ENCODE measurements at places on chromosomes 7 and 10.

GRCh38 chr10:62183857-62184795, 84.5 kb downstream of the RTKN2 start:
- no peak for DNase-seq

DNA sequence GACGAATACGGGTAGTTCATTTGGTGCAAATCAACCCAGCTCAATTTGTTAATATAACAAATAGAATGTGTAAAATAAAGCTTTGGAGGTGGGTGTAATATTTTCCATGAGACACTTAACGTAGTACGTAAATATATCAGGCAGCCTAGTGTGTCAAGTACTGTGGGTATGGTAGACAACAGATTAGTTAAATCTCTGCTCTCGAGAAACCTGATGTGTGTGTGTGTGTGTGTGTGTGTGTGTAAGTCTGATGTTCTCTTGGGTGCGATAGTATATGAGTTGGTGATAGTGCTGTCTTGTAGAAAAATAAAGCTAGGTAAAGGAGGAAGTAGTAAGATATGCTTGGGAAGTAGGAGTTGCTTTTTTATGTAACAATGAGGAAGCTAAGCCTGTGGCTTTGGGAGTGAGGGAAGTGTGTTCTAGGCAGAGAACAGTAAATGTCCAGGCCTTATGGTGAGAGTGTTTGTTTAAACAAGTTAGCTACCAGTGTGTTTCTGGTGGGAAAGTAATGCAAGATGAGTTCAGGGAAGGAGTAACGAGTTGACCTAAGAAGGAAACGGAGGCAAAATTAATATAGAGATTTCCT, 26.1 kb downstream of the WAC start:
- no peak for DNase-seq

- no peak for DNase-seq
These were observed 1.4 kb downstream of the ZMIZ1 start for GRCh38 chr10:79070081-79070605.

GRCh38 chr10:125033146-125033924, 91.4 kb downstream of the ZRANB1 start:
- DNase-seq, result no peak

GRCh38 chr7:29989257-29989995, at the start of gene SCRN1:
Gene SCRN1 (minus strand): TSS chr7:29989801. CDS start chr7:29969067, 20,734 bp downstream.
- DNase-seq, result peak; percentile 48

DNA sequence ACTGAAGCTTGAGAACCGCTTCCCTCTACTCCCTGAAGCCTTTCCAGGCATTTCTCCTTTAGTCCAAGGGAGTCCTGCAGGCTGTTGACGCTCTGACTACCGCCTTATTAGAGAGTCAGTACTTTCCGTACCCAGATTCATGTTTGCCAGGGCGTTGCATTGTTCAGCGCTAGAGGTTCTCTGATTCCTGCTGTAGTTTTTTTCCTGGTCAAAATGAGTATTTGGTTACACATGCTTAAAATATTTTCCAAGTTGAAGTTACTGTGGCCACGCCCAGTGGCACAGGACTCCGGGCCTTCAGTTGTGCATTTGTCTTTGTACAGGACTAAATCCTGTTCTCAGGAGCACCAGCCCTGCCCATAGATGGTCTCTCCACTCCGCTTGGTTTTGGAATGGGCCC, 7.9 kb downstream of the MTURN start:
- DNase-seq, result no peak
